ENCODE measurements at places on chromosomes 4 and X.

- no peak for DNase-seq
Measured at GRCh38 chr4:5188130-5188529, 136.8 kb downstream of the STK32B start.

DNA sequence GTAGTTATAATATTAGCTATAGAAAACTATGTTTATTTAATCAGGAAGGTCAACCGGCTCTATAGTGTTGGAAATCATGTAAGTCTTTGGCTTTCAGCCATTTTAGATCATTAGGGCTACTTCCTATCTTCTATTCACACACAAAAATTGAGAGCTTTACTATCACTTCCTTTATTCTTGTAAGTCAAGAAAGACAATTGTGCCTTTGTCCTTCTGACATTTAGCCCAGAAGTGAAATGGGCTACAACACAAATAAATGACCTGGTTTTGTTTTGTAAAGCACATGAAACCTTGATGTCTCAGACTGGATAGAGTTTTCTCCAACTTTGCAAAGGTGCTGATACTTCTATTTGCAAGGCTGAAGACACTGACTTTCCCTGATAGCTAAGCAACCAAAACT, 122.4 kb upstream of the ACSL4 start:
- no peak for DNase-seq

DNA sequence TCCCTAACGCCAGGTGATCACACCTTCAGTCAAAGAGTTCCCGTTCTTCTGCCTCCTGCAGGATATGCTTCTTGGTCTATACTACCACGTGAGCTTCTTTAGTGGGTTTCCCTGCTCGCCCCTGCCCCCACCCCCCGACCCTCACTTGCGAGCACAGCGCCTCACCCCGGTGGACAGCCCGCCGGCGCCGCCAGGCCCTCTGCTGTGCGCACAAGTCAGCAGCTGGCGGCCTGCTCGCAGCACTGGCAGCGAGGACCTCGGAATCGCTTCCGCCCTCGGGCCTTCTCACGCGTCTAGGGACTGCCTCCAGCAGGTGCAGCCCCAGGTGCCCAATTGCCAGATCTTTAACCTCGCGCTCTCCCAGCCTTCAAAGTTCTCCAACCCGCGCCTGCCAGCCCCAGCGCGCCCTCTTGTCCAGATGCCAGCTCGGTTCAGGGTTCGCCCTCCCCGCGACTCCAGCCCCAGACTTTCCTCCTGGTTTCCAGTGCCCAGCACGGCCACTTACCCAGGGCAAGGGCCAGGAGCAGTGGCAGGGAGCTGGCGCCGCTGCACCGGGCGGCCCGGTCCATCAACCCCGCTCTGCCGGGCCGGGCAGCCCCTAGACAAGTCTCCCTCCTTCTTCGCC, 454 bp downstream of the BTC start:
- peak; percentile 91 for DNase-seq

- DNase-seq: no peak
Measured at GRCh38 chr4:7902101-7902553, 37.5 kb downstream of the AFAP1 start.

DNA sequence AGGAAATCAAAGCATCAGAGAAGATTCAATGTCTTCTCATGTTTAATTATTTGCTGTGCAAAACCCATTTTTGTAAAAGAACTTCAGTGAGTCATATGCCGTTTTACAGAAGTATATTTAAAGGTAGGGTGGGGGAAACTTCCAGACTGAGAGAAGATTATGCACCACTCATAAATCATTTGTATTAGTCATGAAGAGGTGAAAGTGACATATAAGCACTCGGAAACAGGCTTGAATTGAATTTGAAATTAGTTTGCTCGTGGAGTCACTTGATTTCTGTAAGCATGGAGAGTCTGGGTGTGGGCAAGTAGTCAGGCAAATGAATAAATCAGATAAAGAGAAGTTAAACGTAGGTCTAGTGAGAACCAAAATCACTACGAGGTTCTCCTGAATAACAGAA, 335.1 kb downstream of the ANK2 start:
- DNase-seq: no peak
